ENCODE measurements at places on chromosomes 5 and 9.

- peak; percentile 7 for DNase-seq
These were observed 43.2 kb upstream of the NR3C1 start for GRCh38 chr5:143446535-143447226.

DNA sequence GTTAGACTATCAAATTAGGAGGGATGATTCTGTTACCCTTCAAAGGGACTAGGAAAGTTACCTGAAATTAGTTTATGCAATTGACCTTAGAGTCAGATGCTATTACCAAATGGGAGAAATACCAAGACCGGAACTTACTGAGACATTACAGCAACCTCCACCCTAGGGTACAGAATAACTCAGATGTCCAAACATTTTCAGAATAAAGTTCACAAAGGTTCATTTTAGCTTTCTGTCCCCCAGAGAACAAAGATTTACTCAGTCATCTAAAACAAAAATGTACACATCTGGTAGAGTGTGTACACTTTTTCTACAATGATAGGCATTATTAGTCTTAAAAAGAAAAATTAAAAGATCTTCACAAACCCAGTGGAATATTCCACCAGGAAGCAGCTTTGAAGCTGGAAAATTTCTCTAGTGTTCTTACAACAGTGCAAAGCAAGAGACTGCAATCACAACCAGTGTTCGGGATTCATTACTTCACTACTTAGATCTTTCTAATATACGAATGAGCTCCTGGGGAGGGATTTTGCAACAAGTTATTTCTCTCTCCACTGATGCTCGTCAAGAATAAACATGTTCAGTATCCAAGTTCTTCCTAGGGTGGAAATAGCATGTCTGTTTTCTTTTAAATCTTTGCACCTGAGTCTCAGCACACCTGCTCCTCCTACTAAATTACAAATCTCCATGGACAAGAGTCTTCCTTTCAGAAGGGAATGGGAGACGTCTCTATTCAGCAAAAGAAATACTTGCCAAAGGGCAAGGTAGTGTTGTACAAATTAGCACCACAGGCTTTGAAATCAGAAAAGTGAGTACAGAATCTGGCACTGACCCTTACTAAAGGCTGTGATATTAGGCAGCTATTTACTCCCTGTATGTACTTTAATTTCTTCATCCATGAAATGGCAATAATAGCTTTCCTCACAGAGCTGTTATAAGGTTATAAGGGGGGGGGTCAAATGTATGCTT, 8.8 kb downstream of the ETF1 start:
- DNase-seq, result no peak

GRCh38 chr9:81564632-81565031, 124.7 kb downstream of the TLE1 start:
- DNase-seq, result no peak

DNA sequence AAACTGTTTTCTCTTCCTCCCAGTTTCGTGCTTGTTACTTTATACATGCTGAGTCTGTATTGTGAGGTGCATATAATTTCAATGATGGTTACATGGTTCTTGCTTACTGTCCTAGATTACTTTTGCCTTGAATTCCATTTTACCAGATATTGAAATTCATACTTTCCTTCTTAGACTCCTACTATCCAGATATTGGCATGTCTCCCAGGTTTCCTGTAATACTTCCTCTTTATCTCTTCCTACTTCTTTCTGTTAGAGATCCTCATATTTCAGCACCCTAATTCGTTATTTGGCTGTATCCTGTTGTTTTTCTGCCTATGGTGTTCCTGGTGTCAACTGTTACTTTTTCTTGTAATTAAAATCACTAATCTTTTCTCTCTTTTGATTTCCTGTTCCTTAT, 522.1 kb downstream of the CCDC171 start:
- DNase-seq, result no peak

GRCh38 chr5:116176121-116176520, 91.3 kb downstream of the COMMD10 start:
- DNase-seq, result no peak

GRCh38 chr9:107108342-107109130, 174.5 kb upstream of the RAD23B start:
- DNase-seq, result no peak

DNA sequence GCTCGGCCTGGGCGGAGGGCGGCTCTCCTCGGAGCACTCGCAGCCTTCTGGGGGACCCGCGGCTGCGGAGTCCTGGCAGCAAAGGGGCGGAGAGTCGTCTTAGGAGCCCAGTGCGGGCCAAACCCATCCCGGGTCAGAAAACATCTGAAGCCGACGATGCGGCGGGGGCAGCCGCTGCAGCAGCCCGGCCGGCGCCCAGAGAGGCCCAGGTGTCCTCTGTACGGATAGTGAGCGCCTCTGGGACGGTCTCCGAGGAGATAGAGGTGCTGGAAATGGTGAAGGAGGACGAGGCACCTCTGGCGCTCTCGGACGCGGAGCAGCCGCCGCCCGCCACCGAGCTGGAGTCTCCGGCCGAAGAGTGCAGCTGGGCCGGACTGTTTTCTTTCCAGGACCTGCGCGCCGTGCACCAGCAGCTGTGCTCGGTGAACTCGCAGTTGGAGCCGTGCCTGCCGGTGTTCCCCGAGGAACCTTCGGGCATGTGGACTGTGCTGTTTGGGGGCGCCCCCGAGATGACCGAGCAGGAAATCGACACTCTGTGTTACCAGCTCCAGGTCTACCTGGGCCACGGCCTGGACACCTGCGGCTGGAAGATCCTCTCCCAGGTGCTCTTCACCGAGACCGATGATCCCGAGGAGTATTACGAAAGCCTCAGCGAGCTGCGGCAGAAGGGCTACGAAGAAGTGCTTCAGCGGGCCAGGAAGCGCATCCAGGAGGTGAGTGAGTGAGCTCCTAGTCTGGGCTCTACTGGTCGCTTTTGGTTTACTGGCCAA, 1.2 kb downstream of the JMY start:
- DNase-seq, result peak; percentile 44

DNA sequence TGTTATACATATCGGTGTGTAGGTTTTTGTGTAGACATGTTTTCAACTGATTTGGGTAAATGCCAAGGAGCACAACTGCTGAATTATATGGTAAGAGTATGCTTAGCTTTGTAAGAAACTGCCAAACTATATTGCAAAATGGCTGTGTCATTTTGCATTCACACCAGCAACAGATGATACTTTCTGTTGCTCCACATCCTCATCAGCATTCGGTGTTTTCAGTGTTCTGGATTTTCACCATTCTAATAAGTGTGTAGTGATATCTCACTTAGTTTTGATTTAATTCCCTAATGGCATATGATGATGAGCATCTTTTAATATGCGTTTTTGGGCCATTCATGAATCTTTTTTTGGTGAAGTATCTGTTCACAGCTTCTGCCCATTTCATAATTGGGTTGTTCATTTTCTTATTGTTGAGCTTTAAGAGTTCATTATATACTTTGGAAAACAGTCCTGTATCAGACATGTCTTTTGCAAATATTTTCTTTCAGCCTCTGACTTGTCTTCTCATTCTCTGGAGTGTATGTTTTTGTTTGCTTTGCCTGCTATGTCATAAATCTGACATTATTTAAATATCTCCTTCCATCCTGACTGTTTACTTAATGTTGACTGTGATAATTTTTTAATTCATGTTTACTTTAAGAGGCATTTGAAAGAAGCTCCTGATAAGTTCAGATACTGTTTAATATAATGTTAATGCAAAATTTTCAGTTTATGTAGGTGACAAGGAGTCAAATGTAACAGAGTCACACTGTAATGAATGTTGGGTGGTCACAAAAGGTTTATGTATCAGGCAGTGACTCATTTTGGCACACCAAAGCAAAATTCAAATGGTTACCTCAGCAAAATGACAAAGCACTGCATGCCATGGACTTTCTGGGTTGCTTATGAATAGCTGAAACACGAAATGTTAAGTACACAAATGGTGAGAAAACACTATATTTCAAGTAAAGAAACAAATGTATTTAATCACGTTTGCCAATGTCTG, 181.1 kb upstream of the DAB2 start:
- DNase-seq, result no peak

DNA sequence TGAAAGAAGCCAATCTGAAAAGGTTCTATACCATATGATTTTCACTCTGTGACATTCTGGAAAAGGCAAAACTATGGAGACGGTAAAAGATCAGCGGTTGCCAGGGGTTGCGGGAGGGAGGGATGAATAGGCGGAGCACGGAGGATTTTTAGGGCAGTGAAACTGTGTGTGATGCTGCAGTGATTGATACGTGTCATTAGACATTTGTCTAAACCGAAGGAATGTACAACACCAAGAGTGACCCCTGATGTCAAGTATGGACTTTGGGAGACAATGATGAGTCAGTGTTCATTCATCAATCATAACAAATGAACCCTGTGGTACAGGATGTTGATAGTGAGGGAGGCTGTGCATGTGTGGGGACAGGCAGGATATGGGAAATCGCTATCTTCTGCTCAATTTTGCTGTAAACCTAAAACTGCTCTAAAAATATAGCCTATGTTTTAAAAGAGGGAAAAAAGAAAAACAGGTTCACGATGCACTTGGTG, 34.4 kb downstream of the ERGIC1 start:
- no peak for DNase-seq

GRCh38 chr9:128369024-128369706, 2.0 kb upstream of the URM1 start:
- no peak for DNase-seq

- no peak for DNase-seq
These were observed 12.6 kb downstream of the UNC5A start for GRCh38 chr5:176822793-176823481.

- no peak for DNase-seq
These were observed 139.6 kb downstream of the ROR2 start for GRCh38 chr9:91810286-91810905.

DNA sequence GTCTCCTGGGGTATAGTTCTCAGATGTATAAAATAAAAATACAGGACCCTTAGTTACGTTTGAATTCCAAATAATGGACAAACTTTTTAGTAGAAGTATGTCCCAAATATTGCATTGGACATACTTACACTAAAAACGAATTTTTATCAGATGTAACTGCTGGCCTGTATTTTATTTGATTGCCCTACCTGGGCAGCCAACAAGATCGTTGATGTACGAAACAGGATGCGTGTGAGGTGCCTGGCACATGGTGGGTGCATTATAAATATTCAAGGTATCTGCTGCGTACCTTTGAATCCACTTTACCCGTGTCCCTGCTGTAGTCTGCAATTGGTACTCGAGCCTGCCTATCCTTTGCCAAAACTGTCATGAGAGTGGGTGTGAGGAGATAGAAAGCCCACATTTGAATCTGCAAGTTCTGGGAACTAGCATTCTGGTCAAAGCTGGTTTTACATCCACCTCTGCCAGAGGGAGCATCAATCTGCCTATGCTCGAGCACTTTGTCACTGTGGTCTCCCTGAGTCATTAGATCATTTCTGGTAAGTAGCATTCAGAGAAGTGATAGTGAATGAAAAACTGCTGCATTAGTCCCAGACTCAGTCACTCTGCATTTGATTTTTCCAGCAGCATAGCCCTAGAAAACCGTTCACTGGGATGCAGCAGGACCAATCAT, 133.7 kb upstream of the IQGAP2 start:
- peak; percentile 47 for DNase-seq

- DNase-seq, result no peak
These were observed 427.7 kb downstream of the PRELID2 start for GRCh38 chr5:145407300-145408047.

GRCh38 chr5:132850066-132850465, 16.2 kb downstream of the GDF9 start:
- DNase-seq, result no peak

GRCh38 chr9:136907011-136907914, 20.9 kb downstream of the TRAF2 start:
- DNase-seq, result no peak

DNA sequence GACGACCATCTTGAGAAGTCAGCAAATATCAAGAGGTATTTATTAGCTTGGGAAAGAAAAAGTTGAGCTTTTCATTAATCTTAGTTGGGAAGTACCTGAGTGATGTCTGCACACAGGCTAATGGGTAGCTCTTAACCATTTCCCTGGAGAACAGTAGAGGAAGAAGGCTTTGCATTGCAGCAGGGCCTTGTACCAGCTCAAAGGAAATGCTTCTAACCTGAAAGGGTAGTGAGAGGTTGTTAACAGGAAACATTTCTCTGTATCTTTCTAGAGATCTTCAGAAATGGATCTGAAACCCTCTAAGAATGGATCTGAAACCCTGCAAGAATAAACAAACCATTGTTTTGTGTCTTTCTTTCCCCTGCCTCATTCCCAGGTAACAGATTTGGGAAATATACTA, 393.3 kb downstream of the PLK2 start:
- no peak for DNase-seq

GRCh38 chr9:33167972-33168461, 881 bp upstream of the B4GALT1 start:
- DNase-seq, result peak; percentile 21

DNA sequence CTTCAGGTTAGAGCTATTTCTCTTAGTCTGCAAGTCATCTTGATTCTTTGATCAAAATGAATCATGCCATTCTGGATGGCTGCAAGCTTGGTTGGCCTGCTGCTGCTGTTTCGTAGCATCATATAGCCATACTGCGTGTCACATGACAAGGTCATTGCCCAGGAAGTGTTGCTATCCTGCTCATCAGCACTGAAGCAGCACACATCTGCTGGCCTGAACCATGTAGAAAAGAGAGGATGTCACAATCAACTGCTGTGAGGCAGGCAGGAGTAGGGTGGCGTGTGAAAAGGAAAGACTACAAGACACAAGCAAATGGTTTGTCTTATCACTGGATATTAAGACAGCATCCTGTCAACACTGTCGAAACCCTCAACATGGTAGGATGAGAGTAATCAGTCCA, 376.7 kb upstream of the RORB start:
- no peak for DNase-seq
